ENCODE measurements at places on chromosomes 3 and 15. TPM values are rescaled to one million over a fixed set of nuclear protein-coding genes. Genes with fewer than 3 reads are reported as not detected.

CD86 gene
- not detected for total RNA-seq

KLHL40 gene
- not detected for total RNA-seq

CHRNA7 gene
- 1.3 TPM for total RNA-seq

ATP13A5 gene
- not detected for total RNA-seq

NTRK3 gene
- total RNA-seq, result not detected

ARNT2 gene
- total RNA-seq, result 0.69 TPM

CILP gene
- not detected for total RNA-seq

CCR3 gene
- total RNA-seq, result not detected

TTLL13 gene
- total RNA-seq, result 0.29 TPM

CFAP161 gene
- not detected for total RNA-seq

LYSMD2 gene
- total RNA-seq, result 0.20 TPM

ROPN1 gene
- total RNA-seq, result not detected

SHQ1 gene
- 25.6 TPM for total RNA-seq

ADAMTSL3 gene
- total RNA-seq, result 0.09 TPM

ZNF639 gene
- 42.4 TPM for total RNA-seq

KBTBD13 gene
- total RNA-seq, result not detected

NDN gene
- total RNA-seq, result not detected

LMAN1L gene
- total RNA-seq, result not detected

TNFSF10 gene
- 5.3 TPM for total RNA-seq

TMPRSS7 gene
- total RNA-seq, result not detected

GATM gene
- total RNA-seq, result 1.5 TPM

PPP2R3A gene
- 0.18 TPM for total RNA-seq

CRTAP gene
- 46.1 TPM for total RNA-seq

CAPN3 gene
- 0.90 TPM for total RNA-seq

TMEM158 gene
- total RNA-seq, result not detected

LYZL4 gene
- total RNA-seq, result not detected

ECE2 gene
- total RNA-seq, result not detected

SAMD7 gene
- not detected for total RNA-seq

MUSTN1 gene
- 1.4 TPM for total RNA-seq

REC114 gene
- not detected for total RNA-seq

Data from HepG2 (cell line).